ENCODE measurements at places on chromosomes 1 and 21.
A peak's percentile ranks its signal among the peaks of the same experiment; 100 is the strongest.

DNA sequence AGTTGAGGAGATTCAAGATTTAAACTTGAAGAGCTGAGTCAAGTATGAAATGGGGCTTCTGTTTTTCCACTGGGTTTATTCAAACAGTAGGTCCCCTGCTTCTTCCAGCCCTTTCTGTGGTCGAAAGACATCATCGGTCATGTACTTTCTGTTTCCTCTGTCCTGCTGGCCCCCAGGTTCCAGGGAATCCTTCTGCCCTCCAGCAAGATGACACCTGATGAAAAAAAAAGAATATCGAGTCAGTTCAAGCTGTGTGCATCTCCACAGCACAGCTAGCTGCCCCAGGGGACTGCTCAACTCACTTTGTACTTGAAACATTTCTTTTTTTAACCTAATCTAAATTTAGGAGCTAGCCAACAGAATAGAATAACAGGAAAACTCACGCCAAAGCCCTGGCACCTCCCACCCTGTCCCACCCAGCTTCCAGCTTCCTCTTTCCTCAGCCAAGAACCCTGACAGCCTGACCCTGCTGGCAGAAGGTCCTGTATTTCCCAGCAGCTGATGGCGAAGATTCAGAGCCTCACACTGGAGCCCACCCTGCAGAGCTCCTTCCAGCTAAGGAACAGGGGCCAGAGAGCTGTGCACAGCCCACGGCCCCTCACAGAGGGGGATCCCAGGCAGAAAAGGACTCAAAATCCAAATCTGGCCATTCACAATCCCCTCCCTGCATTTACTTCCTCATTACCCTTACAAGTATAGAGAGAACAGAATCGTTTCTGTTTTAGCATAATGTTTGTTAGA, 176.5 kb downstream of the PSMG1 start:
- no peak for DNase-seq

DNA sequence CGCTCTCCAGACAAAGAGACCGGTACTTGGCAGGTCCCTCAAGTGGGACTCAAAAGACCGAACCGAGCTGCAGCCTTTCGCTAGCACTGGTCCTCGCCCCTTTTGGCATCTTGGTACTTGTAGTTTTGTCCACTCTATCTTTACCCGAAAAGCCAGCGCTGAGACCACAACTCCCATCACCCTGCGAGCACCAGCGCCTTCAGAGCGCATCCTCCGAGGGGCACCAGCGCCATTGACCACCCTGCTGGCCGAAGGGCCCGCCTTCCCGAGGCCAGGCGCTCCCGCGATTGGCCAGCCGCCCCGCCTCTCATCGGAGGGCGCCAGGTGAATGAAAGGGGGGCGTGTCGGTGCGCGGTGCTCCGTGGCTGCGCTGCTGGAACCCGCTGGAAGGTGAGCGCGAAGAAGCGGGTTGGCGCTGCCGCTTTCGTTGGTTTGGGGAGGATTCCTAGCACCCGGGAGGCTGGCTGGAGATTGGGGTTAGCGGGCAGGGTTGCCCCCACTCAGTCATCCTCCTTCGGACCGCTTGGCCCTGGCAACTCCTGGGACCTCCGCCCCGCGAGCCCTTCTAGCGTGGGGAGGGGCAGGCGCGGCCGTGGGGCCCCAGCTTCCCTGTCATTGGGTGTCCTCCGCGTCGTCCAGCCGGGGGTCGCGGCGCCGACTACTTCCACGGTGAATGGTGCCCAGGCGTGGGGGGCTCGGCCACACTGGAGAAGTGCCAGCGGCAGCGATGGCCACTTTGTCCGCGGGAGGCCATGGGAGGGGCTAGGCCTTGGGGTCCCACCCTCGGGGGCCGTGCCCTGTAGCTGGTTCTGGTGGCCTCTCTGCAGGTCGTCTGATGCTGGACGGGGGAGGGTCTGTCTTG, at the start of gene ZBTB8B:
ZBTB8B (plus strand) TSS at position 357 of the 862 bp plus-strand sequence. CDS start 5,553 bp downstream, outside the sequence.
- DNase-seq, result peak; percentile 28

DNA sequence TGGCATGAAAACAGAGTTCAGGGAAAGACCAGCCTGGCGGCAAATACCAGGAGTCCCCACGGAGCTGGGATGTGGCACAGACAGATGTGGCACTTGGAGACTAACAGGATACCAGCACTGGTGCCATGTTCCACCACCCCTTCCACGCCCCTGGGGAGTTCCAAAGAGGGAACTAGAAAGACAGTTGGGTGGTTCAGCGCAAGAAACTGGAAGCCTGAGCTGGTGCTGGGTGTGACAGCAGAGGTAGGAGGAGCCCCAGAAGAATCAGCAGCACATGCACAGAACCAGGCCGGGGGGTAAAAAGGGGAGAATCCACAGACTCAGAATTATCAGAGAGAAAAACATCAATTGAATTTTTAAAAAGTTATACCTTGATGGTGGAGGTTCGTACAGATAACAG, 22.4 kb downstream of the DDX20 start:
- no peak for DNase-seq

DNA sequence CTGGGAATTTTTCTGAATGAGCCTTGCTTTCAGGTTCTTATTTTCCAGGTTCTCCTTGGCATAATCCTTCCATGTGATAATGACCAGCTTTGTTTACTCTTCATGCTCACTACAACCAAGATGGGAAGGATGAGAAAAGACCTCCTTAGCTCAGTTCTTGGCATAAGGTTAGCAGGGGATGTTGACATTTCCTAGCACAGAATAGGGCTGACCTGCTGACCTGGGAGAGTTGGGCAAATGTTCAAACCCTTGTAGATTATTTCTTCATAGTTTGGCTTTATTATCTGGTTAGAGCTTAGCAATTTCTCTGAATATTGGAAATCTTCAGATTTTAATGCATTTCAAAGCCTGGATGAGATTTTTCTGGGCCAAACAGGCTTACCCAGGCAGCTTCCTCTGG, 23.6 kb upstream of the SYT6 start:
- no peak for DNase-seq

DNA sequence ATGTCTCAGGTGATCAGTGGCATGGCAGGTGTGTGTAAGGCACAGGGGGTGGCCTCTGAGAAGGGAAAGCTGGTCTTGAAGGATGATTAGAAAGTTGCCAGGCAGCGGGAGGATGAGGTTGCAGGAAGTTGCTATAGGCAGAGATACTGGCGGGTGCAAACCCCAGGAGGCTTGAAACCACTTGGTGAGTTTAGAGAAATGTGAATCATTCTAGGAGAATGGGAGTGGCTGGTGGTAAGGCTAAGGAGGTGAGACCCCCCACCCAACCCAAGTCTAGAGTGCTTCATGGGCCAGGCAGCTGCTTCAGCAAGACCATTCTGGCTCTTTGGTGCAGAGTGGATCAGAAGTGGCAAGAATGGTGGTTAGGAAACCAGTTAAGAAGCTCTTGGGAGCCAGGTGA, 9.0 kb downstream of the SH2D2A start:
- DNase-seq, result no peak

- no peak for DNase-seq
Observed at GRCh38 chr1:19661721-19662228, 2.9 kb upstream of the HTR6 start.

DNA sequence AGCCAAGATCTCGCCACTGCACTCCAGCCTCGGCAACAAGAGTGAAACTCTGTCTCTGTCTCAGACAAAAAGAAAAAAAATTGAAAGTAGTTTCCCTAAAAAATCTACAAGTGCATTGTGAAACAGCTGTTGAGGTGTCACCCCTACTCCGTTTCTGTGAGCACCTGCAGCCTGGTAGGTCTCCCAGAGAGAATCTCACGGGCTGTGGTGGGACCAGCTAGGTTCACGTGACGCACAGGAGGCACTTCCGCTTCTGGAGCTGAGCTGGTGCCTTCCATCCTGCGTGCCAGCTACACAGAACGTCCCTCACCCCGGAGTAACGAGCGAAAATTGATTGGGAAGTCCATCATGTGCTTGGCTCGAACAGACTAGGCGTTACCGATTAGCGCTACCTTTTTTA, 66.8 kb downstream of the COL24A1 start:
- DNase-seq, result no peak

GRCh38 chr1:145908653-145909052, 1.2 kb downstream of the ITGA10 start:
- DNase-seq, result no peak

DNA sequence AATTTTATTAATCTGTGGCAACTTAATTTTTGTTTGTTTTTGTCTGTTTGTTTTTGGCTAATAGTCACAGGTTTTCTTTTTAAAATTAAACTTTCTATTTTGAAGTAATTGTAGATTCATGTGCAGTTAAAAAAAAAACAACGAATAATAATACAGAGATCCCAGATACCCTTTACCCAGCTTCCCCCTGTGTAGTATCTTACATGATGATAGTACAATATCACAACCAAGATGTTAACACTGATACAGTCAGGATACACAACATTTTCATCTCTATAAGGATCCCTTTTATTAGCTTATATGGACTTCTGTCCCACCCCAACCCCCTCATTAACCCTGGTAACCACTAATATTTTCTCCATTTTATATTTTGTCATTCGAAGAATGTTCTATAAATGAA, 5.9 kb downstream of the VPS45 start:
- DNase-seq, result no peak

- DNase-seq, result no peak
Observed at GRCh38 chr1:36693161-36693525, 210.4 kb upstream of the CSF3R start.

GRCh38 chr1:54475946-54476516, 69.8 kb upstream of the SSBP3 start:
- no peak for DNase-seq

- no peak for DNase-seq
Observed at GRCh38 chr1:80059940-80060339, 1053.4 kb upstream of the ADGRL4 start.

GRCh38 chr1:231144416-231145193, 17.3 kb upstream of the TRIM67 start:
- no peak for DNase-seq

DNA sequence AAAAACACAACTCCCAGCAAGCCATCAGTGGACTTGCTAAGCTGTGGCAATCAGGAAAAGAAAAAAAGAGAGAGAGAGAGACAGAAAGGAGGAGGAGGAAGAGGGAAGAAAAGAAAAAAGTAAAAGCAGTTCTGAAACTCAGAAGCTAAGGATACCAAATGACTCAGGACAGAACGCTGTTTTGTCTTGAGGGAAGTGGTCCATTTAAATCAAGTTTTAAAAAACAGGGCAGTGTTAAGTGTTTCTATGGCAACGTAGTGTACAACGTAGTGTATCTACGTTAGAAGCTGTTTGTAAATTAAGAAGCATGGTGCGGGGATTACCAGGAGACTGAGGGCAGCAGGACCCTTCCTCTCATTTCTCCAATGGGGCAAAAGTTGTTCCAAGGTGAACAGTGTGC, 5.8 kb downstream of the ADORA3 start:
- no peak for DNase-seq

DNA sequence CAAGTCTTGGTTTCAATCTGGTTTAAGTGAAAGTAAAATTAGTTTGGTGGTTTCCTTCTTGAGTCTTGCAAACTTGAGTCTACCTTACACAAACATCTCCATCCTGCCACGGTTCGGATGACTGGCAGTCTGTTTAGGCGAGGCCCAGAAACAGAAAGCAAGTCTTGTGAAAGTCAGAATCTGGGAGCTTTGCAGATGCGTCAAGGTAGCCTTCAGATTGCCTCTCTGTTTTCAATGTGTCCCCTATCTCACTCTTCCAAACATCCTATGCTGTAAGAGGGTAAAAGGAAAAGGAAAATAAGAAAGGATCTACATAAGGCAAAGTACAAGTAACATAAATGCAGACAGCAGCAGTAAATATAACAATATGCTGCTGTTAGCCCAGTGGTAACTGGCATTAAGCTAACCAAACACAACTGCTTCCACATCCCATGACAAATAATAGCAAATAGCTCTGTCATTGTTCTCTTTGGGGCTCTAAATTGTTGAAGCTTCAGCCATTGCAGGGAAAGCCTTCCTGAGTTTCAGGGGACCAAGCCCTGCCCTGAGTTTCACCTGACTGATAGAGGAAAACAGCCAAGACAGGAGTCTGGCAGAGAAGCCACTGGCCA, 26.2 kb upstream of the C1orf105 start:
- peak; percentile 63 for DNase-seq

GRCh38 chr1:181783208-181783607, 278.3 kb downstream of the ZNF648 start:
- DNase-seq, result no peak

DNA sequence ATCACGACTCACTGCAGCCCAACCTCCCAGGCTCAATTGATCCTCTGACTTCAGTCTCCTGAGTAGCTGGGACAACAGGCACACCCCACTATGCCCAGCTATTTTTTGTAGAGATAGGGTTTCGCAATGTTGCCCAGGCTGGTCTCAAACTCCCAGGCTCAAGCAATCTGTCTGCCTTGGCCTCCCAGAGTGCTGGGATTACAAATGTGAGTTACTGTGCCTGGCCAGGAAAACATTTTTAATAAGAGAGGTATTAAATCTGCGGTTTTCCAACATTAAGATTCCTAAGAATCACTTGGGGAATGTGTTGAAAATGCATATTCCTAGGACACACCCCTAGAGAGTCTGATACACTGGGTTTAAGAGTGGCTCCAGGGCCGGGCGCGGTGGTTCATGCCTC, 8.7 kb downstream of the CSF1 start:
- no peak for DNase-seq

DNA sequence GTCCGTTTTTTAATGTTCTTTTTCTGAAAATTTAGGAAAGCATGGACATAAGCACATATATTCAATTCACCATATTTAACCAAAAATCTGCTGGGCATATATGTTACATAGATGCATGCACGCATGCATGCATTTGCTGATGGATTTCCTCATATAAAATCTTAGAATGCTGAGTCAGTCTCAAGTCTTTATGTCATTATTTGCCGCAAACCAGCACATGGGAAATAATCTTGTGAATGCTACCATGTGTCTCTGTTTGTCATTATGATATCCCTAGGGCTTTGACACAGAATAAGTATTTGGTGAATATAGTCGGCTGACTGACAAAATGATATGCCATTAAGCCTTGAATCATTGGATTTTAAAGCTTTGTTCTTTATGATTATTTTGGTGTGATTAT, 776.5 kb downstream of the KCNT2 start:
- no peak for DNase-seq

DNA sequence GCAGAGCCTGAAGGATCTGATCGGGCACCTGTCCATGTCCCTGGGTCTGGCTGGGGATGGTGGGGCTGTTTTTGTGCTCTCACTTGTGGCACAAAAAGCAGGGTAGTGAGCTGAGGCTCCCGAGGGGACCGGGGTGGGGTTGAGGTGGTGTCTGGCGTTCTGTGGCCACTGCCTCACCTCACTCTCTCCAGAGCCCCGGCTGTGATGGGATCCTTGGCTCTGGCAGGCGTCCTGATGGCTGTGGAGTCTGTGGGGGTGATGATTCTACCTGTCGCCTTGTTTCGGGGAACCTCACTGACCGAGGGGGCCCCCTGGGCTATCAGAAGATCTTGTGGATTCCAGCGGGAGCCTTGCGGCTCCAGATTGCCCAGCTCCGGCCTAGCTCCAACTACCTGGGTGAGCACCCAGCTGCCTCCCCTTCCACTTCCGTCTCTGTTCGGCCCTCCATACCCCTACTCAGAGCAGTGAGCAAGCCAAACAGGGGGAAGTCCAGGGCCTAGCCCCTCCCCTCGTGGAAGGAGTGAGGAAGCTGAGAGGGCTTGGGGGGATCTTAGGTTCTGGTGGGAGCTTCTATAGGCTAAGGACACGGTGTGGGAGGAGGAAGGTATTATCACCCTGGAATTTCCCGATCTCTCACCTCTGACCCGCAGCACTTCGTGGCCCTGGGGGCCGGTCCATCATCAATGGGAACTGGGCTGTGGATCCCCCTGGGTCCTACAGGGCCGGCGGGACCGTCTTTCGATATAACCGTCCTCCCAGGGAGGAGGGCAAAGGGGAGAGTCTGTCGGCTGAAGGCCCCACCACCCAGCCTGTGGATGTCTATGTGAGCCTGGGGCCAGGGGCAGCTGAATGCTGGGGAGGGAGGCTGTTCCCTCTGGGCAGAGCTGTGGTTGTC, 7.0 kb downstream of the ADAMTSL4 start:
- DNase-seq, result no peak

Measured in activated T-cell treated with anti-CD3 and anti-CD28 coated beads for 24 hours (primary cell).